ENCODE measurements at places on chromosomes 12 and 14.

DNA sequence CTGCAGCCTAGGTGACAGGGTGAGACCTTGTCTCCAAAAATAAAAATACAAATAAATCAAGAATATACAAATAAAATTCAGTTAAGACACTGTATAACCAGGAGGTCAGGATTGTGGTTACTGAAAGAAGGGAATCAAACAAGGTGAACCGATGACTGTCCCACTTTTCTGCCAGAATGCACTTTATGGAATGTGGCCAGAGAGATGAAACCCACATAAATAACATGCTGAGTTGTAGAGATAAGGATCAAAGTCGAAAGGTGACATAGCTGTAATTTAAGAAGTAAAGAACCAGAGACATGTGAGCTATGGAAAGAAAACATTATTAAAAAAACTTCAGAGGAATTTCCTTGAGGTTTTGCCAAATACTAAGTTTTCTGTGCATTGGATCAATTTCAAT, 1098.2 kb upstream of the USP15 start:
- no peak for DNase-seq

DNA sequence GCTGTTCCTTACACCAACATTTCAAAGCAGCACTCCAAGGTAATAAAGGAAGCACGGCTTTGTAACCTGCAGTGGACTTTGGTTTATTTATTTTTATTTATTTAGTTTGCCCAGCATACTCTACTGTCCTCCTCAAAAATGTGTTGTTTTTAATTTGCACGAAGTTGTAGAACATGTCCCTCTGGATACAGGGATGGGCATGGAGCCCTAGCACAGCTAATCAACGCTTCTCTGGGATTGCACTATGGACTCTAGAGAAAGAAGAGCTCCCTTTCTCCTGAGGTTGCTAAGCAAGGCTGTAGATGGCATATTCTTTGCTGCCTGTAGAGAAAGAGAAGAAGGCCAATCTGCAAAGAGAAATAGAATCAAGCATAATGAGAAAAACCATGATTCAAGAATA, 5.9 kb upstream of the ANAPC5 start:
- DNase-seq = no peak

- no peak for DNase-seq
Measured at GRCh38 chr12:87827638-87828264, 201.4 kb downstream of the C12orf50 start.

- DNase-seq = no peak
Measured at GRCh38 chr12:58249610-58250009, 308.2 kb downstream of the ATP23 start.

DNA sequence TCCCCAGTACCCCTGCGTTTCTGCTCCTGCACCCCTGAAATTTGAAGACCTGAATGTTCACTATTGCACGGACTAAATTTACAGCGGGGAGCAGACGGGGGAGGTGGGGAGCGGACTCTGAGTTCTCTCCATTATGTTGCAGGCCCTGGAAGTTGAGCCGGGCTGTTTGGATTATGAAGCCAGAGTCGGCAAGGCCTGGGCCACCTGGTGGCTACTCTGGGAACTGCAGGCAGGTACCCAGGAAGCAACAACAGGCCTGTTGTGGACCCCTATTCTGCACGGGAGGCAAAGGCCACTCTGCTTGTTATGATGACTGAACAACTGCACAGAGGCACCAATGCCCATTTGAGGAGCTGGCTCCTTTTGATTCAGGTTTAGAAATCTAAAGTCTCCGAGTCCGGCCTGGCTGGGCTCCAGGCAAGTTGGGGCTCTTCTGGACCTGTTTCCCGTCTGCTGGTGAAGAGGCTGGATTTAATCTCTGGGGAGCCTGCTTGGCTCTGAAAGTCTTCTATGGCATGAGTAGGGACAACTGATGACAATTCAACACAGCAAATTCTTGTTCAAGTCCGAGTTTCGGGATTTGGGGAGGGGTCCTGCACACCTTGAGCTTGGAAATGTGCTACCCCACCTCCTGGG, 34.1 kb upstream of the FAM181A start:
- DNase-seq = peak; percentile 79

- DNase-seq = peak; percentile 65
Measured at GRCh38 chr14:39592116-39592789, 160.0 kb upstream of the FBXO33 start.
